ENCODE measurements at places on chromosomes 6 and 20. TPM values are rescaled to one million over a fixed set of nuclear protein-coding genes. Genes with fewer than 3 reads are reported as not detected.

Gene FNDC1
- total RNA-seq: 0.24 TPM

Gene DEF6
- 5.6 TPM for total RNA-seq

Gene SLC44A4
- total RNA-seq: 3.3 TPM

Gene LHFPL5
- not detected for total RNA-seq

Gene OPRM1
- total RNA-seq: not detected

Gene BPIFB2
- total RNA-seq: not detected

Gene ADGRB3
- 0.22 TPM for total RNA-seq

Gene RBBP8NL
- total RNA-seq: 0.28 TPM

Gene C6orf52
- 2.3 TPM for total RNA-seq

Gene NCOA3
- total RNA-seq: 22.3 TPM

Gene HSP90AB1
- 2,056 TPM for total RNA-seq

Gene DST
- total RNA-seq: 85.1 TPM

Gene SLC22A16
- not detected for total RNA-seq

Gene HTR1B
- total RNA-seq: 0.83 TPM

Gene CST5
- not detected for total RNA-seq

Gene TINAG
- total RNA-seq: not detected

Gene METTL24
- total RNA-seq: 0.61 TPM

Gene VSTM2L
- 2.2 TPM for total RNA-seq

Gene ADA
- 19.2 TPM for total RNA-seq

Gene BPIFB4
- not detected for total RNA-seq

Gene POPDC3
- 6.0 TPM for total RNA-seq

Gene MUCL3
- 0.20 TPM for total RNA-seq

Gene RRBP1
- 89.8 TPM for total RNA-seq

Gene ZBTB22
- 8.1 TPM for total RNA-seq

Gene ESR1
- not detected for total RNA-seq

Gene VGLL2
- total RNA-seq: not detected

Gene RPRD1B
- 34.3 TPM for total RNA-seq

Gene RREB1
- 35.8 TPM for total RNA-seq

Gene SAPCD1
- 3.2 TPM for total RNA-seq

Gene RGS17
- 3.8 TPM for total RNA-seq

Gene SLA2
- total RNA-seq: 0.13 TPM

Gene MCHR2
- not detected for total RNA-seq

Gene ESF1
- 36.9 TPM for total RNA-seq

Gene SRMS
- 0.70 TPM for total RNA-seq

Gene DSP
- 48.9 TPM for total RNA-seq

Gene VSX1
- total RNA-seq: not detected

Gene BANF2
- not detected for total RNA-seq

Gene C20orf204
- 1.3 TPM for total RNA-seq

Gene COX7A2
- 508 TPM for total RNA-seq

Gene KIAA0408
- total RNA-seq: 3.1 TPM

Gene TFAP2C
- 22.5 TPM for total RNA-seq

Gene STMND1
- not detected for total RNA-seq

Gene NNAT
- total RNA-seq: 43.1 TPM
